Uterus (tissue), 4 donors: ENCODE measurements at places on chromosomes 5 and 9. TPM values are rescaled to one million over a fixed set of nuclear protein-coding genes. Genes with fewer than 3 reads are reported as not detected.

Gene CNTNAP3B
- 15.9 TPM for total RNA-seq

Gene REEP2
- 14.1 TPM for total RNA-seq

Gene CCDC152
- total RNA-seq = 0.76 TPM

Gene HSPB3
- 1.7 TPM for total RNA-seq

Gene SKIC3
- 92.2 TPM for total RNA-seq

Gene SOHLH1
- total RNA-seq = not detected

Gene SH3PXD2B
- total RNA-seq = 31.5 TPM

Gene ARL14EPL
- not detected for total RNA-seq

Gene KCNMB1
- 42.6 TPM for total RNA-seq

Gene PRDM9
- not detected for total RNA-seq

Gene OLFML2A
- total RNA-seq = 21.3 TPM

Gene BTF3
- total RNA-seq = 690 TPM

Gene IFNA6
- total RNA-seq = not detected
